ENCODE measurements at places on chromosomes 4 and X.

- no peak for DNase-seq
Measured at GRCh38 chrX:149267878-149268813, 237.0 kb downstream of the IDS start.

GRCh38 chrX:120207009-120207605, 43.5 kb upstream of the ZBTB33 start:
- DNase-seq = no peak

DNA sequence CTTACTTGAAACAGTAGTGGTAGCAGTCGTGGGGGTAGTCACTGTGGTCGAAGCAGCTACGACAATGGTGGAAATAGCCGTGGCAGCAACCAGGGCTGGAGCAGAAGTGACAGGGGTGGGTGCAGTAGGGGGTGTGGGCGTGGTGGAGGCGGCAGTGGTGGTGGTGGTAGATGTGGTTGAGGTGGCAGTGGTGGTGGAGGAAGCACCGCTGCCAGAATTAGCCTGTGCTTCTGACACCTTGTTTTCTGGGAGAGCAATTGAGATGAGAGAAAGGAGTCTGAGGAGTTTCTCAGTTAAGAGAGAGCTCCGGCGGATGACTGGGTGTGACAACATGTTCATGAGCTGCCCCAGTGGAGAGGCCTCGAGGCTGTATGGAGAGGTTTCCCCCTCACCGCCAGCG, 113.5 kb upstream of the HSD17B10 start:
- no peak for DNase-seq

GRCh38 chrX:31546126-31546525, 474.3 kb upstream of the FTHL17 start:
- no peak for DNase-seq

- DNase-seq = no peak
Measured at GRCh38 chr4:180550106-180550505, 1693.1 kb upstream of the TENM3 start.

GRCh38 chr4:4603592-4603991, 61.7 kb upstream of the STX18 start:
- no peak for DNase-seq

GRCh38 chr4:159104694-159105414, 2.0 kb downstream of the RAPGEF2 start:
- DNase-seq = no peak

GRCh38 chrX:31112226-31112999, 40.6 kb upstream of the FTHL17 start:
- no peak for DNase-seq

GRCh38 chr4:150822407-150822806, 192.7 kb downstream of the LRBA start:
- no peak for DNase-seq

GRCh38 chrX:49829016-49829415, at the start of gene PAGE4:
Gene PAGE4 (plus strand): TSS chrX:49829303. CDS start chrX:49830429, 1,126 bp downstream.
- DNase-seq = no peak

DNA sequence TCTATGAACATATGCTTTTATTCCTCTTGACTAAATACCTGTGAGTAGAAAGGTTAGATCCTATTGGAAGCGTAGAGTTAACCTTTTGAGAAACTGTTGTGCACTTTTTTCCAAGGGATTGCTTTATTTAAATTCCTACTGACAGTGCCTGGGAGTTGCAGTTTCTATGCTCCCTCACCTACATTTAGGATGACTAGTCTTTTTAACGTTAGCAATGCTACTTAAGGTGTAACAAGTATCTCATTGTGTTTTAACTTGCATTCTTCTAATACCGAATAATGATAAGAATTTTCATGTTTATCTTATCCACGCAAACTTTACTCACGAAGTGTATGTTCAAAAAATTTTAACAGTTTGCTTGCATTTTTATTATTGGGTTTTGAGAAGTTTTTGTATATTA, 1123.9 kb upstream of the PCDH7 start:
- no peak for DNase-seq

- DNase-seq = no peak
Measured at GRCh38 chr4:104795264-104795939, 300.7 kb upstream of the CXXC4 start.
